ENCODE measurements at places on chromosomes 13 and 19. TPM values are rescaled to one million over a fixed set of nuclear protein-coding genes. Genes with fewer than 3 reads are reported as not detected.
A peak's percentile ranks its signal among the peaks of the same experiment; 100 is the strongest.

Gene ADGRE3
- total RNA-seq: not detected

Gene MBD3L3
- total RNA-seq: not detected

Gene NFIC
- 17.2 TPM for total RNA-seq

DNA sequence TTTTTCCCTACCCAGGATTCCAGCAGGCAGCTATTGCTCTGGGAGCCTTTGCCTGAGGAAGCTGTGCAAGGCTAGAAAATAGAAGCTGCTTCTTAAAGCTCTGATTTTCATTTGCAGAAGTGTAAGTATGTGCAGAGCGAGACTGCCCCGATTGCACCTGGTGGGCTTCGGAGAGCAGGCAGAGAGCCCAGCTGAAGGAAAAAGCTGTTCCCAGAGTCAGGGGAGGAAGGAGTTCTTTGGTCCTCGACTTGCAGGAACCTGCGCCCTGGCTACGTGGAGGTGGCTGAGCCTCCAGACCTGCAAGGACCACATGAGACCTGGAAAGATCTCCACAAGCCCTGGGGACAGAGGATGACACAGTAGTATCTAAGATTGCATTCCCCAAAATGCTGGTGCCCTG lies 235.0 kb upstream of the ARGLU1 start:
- no peak for DNase-seq

GRCh38 chr13:33679658-33680012 lies 138.3 kb upstream of the RFC3 start:
- no peak for DNase-seq

DNA sequence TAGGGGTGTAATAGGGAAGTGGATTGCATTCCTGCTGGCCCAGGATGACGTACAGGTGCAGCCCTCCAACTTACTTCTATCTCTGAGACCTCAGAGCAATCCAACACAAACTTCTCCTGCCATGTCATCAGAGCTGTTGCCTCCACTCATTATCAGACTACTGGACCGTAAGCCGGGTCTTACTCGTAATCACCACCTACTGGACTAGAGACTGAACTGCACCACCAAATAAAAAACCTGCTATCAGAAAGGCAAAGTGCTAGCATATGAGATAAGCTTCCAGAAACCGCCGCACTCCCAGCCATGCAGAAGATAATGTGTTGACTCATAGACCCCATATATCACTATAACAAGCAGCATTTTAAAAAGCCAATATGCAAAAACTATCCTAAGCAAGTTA lies 102.0 kb downstream of the SLITRK1 start:
- DNase-seq: peak; percentile 11

- no peak for DNase-seq
These were observed 165.8 kb downstream of the DCLK1 start for GRCh38 chr13:35965226-35965927.

GRCh38 chr19:16143399-16144215 lies at the start of gene HSH2D:
Gene HSH2D (plus strand): TSS chr19:16143685. CDS start chr19:16148751, 5,066 bp downstream.
- peak; percentile 38 for DNase-seq

DNA sequence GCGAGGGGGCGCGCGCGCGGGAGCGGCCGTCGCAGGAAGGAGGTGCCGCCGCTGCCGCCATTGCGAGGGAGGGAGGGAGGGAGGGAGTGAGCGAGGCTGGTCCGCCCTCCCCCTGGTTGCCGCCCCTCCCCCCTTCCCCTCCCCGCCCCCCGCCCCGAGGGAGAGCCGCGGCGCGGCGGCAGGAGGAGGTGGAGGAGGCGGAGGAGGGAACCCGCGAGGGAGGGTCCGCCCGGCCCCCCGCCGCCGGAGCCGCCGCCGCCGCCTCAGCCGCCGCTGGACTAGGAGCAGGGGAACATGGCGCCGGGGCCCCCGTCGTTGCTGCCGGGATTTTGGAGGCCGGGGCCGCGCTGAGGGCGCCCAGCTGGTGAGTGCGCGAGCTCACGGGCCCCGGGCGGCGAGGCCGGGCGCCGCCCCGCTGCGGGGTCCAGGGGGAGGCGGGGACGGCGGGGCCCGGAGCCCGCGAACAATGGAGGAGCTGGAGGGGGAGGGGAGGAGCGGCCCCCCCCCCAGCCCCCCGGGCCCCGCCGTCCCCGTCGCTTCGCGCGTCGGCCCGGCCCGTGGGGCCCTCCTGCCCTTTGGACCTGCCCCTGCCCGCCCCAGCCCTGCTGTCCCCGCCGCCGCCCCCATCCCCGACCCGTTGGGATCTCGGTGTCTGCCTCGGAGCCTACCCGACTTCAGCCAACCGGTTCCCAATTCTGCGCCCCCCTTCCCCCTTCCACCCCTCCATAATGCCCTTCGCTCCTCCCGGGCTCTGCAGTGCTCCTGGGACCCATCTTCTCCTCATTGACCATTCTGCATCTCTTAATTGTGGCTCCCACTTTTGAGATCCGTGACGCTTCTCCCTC lies at the start of gene ARHGAP35:
ARHGAP35 (plus strand) TSS at position 152 of the 845 bp plus-strand sequence. CDS start 57,679 bp downstream, outside the sequence.
- no peak for DNase-seq

GRCh38 chr13:76019421-76020044 lies 383.4 kb downstream of the LMO7 start:
- DNase-seq: no peak

DNA sequence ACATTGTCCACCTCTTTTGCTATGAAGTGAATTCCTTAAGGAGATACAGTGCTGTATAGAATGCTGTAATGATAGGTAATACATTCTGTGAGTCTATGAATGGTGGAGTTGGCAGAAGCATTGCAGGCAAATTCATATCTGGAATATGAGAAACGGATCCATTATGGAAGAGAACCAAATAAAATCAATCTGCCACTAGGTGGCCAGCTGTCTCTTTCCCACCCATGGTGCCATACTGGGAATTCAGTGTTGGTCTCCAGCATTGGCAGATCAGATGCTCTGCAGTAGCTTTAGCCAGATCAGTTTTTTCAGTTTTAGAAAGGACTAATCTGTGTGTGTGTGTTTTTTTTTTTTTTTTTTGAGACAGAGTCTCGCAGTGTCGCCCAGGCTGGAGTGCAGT lies 27.6 kb downstream of the DNAJC3 start:
- no peak for DNase-seq

- no peak for DNase-seq
These were observed 45.6 kb upstream of the ALOX5AP start for GRCh38 chr13:30689752-30690151.

- DNase-seq: no peak
These were observed 396.9 kb downstream of the DLEU7 start for GRCh38 chr13:50446611-50447010.

- no peak for DNase-seq
These were observed 27.7 kb upstream of the FAM216B start for GRCh38 chr13:42753697-42754096.
